ENCODE measurements at places on chromosomes 6 and 20.
A peak's percentile ranks its signal among the peaks of the same experiment; 100 is the strongest.

DNA sequence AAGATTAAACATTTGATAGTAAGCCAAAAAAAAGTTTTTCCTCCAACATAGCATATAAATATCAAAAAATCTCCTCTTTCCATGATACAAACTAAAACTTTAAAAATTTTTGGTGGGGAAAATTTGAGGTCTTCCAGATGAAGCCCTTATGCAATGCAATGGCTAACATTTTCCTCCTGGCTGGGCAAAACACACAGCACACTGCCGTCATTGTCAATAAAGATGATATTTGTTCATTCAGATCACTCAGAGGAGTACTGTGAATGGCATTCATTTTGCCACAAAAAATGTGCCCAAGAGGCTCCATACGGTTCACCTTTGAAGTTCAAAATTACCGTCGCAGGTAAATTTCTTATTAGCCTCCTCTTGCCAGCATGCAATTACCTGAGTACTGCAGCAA is 33.9 kb upstream of the FBXO9 start:
- no peak for DNase-seq

DNA sequence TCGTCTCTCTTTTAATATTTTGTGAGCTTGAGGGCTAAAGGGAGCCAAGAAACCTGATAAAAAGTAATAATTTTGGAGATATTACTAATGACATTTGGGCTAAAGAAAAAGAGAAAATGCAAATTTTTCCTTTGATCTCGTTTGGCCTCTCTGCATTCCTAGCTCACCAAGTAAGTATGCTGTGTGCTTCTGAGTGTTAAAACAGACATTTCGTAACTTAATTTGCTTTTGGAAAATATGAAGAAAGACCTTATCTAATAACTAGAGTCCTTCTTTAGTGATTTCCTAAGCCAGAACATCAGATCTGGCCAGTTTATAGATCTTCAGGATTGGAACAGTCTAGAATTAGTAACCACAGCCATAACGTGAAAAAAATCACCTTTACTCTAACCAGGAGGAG is 872.9 kb upstream of the SLC35B3 start:
- no peak for DNase-seq

DNA sequence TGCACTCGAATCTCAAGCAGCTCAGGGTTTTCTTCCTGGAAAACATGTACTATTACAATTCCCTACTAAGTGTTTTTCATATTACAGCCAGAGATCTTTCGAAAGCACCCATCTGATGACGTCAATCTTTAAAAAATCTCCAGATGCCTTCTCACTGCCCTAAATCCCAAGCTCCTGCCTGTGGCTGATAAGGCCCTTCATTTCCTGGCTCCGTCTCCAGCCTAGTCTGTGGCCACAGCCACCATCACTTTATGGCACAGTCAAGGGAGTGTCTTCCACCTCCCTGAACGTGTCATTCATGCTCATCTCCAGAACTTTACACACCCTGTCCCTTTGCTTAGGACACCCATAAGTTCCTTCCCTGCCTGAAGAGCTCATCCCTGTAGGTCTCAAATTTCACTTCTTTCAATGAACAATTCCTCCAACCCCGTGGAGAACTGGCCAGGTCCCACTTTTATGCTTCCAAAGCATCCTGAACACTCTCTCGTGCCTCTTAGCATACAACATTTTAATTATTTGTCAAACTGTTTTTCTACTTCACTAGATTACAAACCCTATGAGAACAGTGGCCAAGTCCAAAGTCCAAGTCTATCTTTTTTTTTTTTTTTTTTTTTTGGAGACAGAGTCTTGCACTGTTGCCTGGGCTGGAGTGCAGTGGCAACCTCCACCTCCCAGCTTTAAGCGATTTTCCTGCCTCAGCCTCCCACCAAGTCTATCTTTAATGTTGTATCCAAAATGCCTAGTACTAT is 106.1 kb upstream of the AGPAT4 start:
- DNase-seq, result no peak

DNA sequence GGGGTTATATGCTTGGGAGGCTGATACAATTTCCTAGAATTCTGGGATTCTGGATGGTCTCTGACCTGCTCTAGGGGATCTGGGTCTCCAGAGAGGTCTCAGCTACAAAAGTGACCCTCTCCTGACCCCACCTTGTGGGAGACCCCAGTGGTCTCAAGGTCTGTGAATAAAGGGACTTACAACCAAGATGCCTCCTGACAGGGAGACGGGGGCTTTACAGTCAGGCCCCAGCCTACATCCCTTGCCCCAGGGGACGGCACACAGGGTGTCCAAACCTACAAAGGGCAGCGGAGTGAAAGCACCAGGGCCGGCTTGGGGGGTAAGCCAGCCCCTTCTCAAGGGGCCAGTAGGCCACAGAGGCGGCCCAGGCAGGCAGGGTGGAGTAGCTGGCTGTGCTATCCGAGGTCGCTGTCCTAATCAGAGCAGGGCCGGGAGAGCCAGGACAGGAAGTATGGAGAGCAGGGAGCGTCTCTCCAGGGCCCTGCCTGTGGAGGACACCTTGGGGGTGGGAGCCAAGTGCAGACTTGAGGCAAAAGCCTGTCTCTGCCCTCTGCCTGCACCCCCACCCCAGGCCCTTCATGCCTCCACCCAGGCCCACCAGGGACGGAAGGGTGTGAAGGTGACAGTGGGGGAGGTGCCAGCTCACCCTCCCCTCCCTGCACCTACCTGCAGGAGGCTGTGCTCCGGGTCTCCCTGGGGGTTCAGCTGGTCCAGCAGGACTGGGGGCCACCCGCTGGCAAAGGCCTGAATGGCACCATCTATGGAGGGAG is 3.5 kb downstream of the GFRA4 start:
- no peak for DNase-seq

DNA sequence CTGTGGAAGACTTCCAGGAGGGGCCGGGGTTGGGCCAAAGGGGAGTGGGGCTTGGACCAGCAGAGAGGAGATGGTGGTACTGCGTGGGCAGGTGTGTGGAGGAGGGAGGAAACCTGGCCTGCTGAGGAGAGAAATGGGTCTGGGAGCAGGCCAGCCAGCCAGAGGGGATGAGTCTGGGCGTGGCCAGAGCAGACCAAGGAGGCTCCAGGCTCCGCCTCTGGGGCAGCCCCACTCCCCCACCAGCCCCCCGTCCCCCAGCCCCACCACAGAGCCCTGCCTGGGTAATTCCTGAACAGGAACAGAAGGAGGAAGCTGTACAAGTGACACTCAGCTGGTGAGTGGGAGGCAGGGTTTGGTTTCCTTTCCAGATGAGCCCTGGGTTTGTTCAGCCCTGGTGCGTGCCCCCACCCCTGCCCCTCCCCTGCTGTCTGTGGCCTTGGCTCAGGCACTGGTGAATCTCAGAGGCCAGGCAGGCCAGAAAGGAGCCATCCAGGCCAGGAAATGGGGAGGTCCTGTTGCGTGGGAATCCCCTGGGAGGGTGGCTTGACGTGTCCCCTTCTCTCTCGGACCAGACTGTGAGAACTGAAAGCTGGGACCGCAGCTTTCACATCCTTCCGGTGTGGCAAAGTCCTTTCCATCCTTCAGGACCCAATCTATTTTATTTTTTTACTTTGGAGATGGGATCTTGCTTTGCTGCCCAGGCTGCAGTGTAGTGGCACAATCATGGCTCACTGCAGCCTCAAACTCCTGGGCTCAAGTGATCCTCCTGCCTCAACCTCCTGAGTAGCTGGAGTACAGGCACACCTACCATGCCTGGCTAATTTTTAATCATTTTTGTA is 9.4 kb upstream of the SRC start:
- DNase-seq, result peak; percentile 20

DNA sequence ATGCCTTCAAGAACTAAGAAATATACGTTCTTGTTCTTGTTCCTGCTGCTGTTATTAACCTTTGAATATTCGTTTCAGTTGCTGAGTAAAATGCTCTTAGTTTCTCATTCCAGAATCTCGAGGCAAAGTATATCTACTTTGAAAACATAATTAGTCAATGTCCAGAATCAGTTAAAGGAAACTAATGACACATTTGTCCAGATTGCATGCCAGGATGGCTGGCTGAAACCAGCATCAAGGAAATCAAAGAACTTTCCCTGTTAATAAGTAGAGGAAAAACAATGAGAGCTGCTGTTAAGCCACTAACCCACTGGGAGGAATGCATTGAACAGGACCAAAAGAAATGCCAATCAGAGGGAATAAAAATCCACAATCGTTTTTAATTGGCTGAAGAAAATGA is 196.9 kb downstream of the ALDH8A1 start:
- DNase-seq, result no peak

GRCh38 chr6:139872665-139873064 is 498.2 kb upstream of the CITED2 start:
- DNase-seq, result no peak

Data from activated T-cell treated with anti-CD3 and anti-CD28 coated beads for 24 hours (primary cell).